Ascending aorta (tissue), 2 donors: ENCODE measurements at places on chromosomes 4 and X. TPM values are rescaled to one million over a fixed set of nuclear protein-coding genes. Genes with fewer than 3 reads are reported as not detected.

GRCh38 chr4:113952452-113953029, 26.9 kb downstream of the ARSJ start:
- H3K27ac ChIP-seq: no peak overlapping the region
- H3K4me1 ChIP-seq: peaks cover 7% of the 10 kb centered on the region
- H3K27me3 ChIP-seq: no peaks in the 10 kb centered on the region
- no peak overlapping the region for H3K4me3 ChIP-seq
- DNase-seq: no peak

GRCh38 chrX:40094041-40094899, 3.5 kb downstream of the BCOR start:
- peaks cover 2% of the 10 kb centered on the region for H3K4me1 ChIP-seq
- H3K36me3 ChIP-seq: no peaks in the 10 kb centered on the region

DNA sequence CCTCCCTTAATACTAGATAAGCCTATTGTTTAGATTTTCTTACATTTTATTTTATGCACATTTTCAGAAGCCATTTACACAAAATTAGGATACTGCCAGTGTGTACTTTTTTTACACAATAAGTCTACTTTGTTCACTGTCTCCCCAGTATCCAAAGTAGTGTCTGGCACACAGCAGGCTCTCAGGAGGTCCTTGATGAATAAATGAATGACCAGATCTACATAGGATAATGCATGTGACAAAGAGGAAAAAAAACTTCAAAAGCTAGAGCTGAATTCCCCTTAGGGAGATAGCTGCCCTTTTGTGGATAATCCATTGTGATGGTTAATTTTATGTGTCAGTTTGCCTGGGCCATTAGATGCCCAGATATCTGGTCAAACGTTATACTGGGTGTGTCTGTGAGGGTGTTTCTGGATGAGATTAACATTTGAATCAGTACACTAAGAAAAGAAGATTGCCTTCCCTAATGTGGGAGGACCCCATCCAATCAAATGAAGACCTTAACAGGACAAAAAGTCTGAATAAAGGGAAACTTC, 61.6 kb downstream of the QDPR start:
- no peaks in the 10 kb centered on the region for H3K27me3 ChIP-seq
- H3K36me3 ChIP-seq: no peaks in the 10 kb centered on the region
- no peak overlapping the region for H3K4me3 ChIP-seq
- DNase-seq: no peak

- H3K27me3 ChIP-seq: no peaks in the 10 kb centered on the region
- no peak overlapping the region for H3K4me3 ChIP-seq
- no peak overlapping the region for H3K27ac ChIP-seq
- H3K4me1 ChIP-seq: no peaks in the 10 kb centered on the region
- H3K36me3 ChIP-seq: no peaks in the 10 kb centered on the region
These were observed 48.0 kb upstream of the SOD3 start for GRCh38 chr4:24747234-24747975.

Gene GAGE12F
- total RNA-seq: not detected

Gene ARSJ
- 14.6 TPM for total RNA-seq

Gene TCEAL3
- total RNA-seq: 11.3 TPM
